ENCODE measurements at places on chromosomes 1 and 21.

GRCh38 chr1:3924825-3925220 is 24.8 kb upstream of the C1orf174 start:
- DNase-seq: no peak

- DNase-seq: no peak
Measured at GRCh38 chr1:152035539-152036266, 1.1 kb downstream of the S100A11 start.

DNA sequence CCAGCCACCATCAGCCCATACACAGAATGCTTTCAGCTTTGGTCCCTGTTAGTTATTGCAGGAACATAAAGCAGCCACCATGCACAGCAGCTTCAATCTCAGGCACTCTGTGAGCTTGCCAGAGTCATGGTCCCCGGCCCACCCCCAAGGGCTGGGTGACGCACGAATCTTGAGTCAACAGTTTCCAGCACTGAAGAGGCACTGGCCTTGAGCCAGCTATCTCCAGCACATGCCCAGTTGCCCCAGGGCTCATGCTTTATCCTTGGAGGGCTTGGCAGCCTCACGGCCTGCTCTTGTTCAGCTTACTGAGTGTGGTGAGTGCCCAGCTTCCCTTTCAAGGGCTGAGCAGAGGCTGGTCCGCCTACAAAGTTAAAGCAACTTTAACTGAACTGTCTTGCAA is 200.7 kb upstream of the RAB4A start:
- DNase-seq: no peak

DNA sequence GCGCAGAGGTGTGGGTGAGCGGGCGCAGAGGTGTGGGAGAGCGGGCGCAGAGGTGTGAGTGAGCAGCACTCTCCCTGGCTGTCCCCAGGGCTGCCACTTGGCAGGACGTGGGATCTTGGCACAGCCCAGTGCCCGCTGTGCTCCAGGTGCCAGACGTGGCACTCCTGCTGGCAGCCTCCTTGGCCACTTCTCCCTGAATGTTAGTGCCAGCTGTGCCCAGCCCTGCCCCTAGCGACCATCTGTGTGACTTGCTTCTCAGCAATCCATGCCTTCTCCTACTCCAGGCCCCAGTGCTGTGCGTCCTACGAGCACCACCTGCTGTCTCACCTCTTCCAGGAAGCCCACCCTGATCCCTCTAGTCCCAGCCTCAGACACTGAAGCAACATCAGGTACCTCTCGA is 30.5 kb downstream of the KRTAP10-1 start:
- DNase-seq: no peak

DNA sequence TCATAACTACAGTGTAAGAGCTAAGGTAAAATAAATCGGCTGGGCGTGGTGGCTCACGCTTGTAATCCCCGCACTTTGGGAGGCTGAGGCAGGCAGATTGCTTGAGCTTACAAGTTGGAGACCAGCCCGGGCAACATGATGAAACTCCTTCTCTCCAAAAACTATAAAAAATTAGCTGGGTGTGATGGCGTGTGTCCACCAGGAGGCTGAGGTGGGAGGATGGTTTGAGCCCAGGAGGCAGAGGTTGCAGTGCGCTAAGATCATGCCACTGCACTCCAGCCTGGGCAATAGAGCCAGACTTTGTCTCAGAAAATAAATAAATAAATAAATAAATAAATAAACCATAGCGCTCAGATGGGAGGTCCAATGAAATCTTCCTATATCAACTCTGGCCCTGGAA is 16.7 kb upstream of the FAM110D start:
- no peak for DNase-seq

DNA sequence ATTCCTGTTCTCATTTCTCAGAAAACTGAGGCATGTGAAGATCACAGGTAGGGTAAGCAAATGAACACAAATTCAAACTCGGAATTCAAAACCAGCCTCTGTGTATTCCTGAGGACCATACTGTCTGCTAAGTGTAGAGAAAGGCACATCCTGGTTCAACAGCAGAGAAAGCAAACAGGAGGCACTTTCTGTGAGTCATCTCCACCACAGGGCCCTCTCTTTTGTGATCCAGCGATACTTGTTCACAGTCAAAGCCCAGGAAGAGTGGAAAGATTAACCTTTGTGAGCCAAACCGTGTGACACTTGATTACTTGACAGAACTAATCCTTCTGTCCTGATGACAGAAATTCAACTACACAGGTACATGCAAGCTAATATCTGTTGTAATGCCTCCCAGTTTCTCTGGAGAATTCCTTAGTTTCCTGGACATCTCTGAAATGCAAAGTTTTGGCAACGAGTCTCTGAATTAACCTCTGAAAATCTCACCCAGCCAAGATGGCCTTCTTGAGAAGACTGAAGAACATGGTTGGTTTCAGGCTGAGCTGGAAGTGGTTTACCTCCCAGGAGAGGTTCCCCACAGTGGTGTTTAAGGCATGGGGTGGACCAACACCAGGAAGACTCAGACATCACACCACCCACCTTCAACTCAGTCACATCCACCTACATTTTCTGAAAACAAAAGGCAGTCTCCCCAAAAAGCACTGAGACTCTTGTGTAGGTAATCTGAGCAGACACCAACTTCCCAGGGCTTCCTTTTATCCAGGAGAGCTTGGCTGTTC is 98.2 kb upstream of the ERG start:
- DNase-seq: no peak

DNA sequence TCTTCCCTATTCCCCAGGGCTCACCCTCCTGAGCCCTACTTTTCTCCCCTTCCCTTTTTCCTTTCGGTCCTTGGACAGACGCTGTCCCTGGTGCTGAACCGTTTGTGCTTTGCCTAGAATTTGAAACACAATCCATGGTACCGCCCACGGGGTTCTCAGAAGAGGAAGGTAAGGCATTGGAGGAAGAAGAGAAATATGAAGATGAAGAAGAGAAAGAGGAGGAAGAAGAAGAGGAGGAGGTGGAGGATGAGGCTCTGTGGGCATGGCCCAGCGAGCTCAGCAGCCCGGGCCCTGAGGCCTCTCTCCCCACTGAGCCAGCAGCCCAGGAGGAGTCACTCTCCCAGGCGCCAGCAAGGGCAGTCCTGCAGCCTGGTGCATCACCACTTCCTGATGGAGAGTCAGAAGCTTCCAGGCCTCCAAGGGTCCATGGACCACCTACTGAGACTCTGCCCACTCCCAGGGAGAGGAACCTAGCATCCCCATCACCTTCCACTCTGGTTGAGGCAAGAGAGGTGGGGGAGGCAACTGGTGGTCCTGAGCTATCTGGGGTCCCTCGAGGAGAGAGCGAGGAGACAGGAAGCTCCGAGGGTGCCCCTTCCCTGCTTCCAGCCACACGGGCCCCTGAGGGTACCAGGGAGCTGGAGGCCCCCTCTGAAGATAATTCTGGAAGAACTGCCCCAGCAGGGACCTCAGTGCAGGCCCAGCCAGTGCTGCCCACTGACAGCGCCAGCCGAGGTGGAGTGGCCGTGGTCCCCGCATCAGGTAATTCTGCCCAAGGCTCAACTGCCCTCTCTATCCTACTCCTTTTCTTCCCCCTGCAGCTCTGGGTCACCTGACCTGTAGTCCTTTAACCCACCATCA is 10.4 kb downstream of the BCAN start:
- DNase-seq: no peak

GRCh38 chr1:12078938-12079861 is 16.1 kb downstream of the TNFRSF8 start:
- DNase-seq: no peak

DNA sequence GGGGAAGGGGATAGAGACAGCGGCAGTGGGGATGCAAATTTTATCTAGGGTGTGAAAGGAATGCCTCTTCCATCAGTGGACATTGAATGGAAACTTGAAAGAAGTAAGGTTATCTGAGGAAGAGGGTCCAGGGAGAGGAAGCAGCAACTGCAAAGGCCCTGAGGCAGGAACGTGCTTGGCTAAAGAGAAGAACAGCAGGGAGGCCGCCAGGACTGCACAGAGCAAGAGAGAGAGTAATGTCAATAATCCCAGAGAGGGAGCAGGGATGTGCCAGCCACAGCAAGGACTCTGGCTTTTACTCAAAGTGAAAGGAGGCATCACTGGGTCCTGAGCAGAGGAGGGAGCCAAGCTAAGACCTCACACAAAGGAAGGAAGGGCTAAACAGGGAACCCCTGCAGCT is 50.9 kb downstream of the KCND3 start:
- no peak for DNase-seq
